Natural killer cell (primary cell): ENCODE measurements at places on chromosomes 6 and 20.

GRCh38 chr20:58877050-58877975 lies 24.8 kb downstream of the GNAS start:
- H3K4me1 ChIP-seq, result no peaks in the 10 kb centered on the region
- no peak overlapping the region for H3K4me3 ChIP-seq
- DNase-seq, result no peak

- H3K27ac ChIP-seq, result no peak overlapping the region
- DNase-seq, result no peak
- no peaks in the 10 kb centered on the region for H3K27me3 ChIP-seq
- no peaks in the 10 kb centered on the region for H3K36me3 ChIP-seq
- peaks cover 5% of the 10 kb centered on the region for H3K4me1 ChIP-seq
Measured at GRCh38 chr6:122749451-122750050, 30.0 kb upstream of the FABP7 start.

DNA sequence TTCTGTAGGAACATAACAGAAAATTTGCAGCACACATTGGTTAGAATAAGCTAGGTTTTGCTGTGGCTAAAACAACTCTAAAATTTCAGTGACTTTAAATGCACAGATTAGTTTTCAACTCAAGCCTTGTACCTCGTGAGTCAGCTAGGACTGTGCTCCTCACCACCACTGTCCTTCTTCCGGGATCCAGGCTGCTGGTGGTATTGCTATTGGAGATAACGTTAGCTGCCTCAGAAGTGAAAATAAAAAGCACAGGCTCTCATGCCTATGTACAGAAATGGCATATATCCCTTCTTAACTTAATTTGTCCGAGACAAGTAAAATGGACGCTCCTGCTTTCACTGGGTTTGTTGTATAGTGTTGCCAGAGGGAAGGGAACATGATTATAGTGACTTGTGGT lies 931.1 kb upstream of the EYS start:
- H3K27me3 ChIP-seq, result no peaks in the 10 kb centered on the region
- no peaks in the 10 kb centered on the region for H3K4me1 ChIP-seq
- H3K27ac ChIP-seq, result no peak overlapping the region
- DNase-seq, result no peak

- H3K27ac ChIP-seq, result no peak overlapping the region
- H3K36me3 ChIP-seq, result no peaks in the 10 kb centered on the region
Measured at GRCh38 chr6:6806844-6807518, 218.5 kb downstream of the LY86 start.

GRCh38 chr20:18412221-18412901 lies 54.5 kb downstream of the DZANK1 start:
- no peak for DNase-seq
- no peak overlapping the region for H3K4me3 ChIP-seq
- no peaks in the 10 kb centered on the region for H3K36me3 ChIP-seq
- H3K4me1 ChIP-seq, result no peaks in the 10 kb centered on the region
- H3K27ac ChIP-seq, result no peak overlapping the region
- H3K27me3 ChIP-seq, result no peaks in the 10 kb centered on the region

DNA sequence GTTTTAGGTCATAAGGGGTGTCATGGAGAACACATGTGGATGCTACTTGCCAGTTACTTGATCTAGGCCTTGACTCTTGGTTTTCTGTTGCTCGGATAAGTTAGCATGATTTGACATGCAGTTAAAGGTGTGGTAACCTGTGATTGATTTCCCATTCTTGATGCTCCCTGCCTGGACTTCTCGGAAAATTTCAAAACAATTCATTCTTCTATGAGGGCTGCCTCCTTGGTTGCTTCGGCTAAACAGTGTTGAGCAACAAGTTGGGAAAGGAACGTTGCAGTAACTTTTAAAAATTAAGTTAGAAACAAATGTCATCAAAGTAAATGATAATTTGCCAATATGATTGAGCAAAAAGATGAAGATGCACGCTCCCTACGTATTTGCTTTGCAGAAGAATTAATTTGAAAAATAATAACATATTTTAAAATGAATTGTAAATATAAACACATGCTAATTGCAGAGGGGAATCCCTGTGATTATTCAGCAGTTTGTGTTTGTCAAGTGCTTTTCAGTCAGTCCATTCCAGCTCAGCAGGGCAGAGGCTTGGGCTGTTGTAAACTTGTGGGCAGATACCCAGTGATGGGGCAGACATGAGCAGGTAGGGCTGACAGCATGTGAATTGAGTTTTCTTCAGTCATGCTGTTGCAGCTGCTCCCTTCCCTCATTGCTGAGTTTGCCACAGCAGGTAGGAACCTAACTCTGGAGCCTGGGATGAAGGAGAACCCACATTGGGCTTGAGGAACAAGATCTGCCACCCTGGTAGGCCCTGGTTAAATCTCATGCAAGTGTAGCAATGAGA lies 110.2 kb downstream of the ESR1 start:
- H3K27me3 ChIP-seq, result no peaks in the 10 kb centered on the region
- no peak for DNase-seq
- H3K4me1 ChIP-seq, result no peaks in the 10 kb centered on the region
- no peaks in the 10 kb centered on the region for H3K36me3 ChIP-seq
- H3K4me3 ChIP-seq, result no peak overlapping the region

GRCh38 chr20:50592282-50593004 lies 82.3 kb downstream of the PTPN1 start:
- H3K27me3 ChIP-seq, result no peaks in the 10 kb centered on the region
- H3K4me1 ChIP-seq, result no peaks in the 10 kb centered on the region
- no peak for DNase-seq

DNA sequence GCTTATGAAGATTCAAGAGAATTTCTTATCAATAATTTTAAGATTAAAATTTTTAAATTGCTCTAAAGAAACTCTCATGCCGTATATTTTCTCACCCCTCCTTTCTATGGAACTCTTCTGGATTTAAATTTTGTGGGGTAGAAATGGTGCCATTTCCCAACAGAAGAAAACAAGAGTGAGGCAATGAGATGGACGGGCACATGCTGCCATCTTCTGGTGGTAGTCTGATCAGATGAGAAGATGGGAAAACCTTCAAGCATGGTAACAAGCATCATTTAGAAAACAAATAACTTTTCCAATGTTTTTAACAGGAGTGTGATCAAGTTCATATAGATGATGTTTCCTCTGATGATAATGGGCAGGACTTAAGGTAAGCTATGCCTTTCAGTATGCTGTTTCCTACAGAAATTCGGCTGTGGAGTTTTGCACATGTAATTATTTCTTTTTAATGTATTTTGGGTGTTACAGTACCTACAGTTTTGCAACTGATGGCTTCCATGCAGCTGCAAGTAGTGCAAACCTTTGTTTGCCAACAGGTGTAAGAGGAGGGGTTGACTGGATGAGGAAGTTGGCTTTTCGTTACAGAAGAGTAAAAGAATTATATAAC lies 271.4 kb downstream of the EYA4 start:
- no peaks in the 10 kb centered on the region for H3K4me1 ChIP-seq
- no peak overlapping the region for H3K27ac ChIP-seq
- H3K36me3 ChIP-seq, result no peaks in the 10 kb centered on the region
- H3K27me3 ChIP-seq, result no peaks in the 10 kb centered on the region

DNA sequence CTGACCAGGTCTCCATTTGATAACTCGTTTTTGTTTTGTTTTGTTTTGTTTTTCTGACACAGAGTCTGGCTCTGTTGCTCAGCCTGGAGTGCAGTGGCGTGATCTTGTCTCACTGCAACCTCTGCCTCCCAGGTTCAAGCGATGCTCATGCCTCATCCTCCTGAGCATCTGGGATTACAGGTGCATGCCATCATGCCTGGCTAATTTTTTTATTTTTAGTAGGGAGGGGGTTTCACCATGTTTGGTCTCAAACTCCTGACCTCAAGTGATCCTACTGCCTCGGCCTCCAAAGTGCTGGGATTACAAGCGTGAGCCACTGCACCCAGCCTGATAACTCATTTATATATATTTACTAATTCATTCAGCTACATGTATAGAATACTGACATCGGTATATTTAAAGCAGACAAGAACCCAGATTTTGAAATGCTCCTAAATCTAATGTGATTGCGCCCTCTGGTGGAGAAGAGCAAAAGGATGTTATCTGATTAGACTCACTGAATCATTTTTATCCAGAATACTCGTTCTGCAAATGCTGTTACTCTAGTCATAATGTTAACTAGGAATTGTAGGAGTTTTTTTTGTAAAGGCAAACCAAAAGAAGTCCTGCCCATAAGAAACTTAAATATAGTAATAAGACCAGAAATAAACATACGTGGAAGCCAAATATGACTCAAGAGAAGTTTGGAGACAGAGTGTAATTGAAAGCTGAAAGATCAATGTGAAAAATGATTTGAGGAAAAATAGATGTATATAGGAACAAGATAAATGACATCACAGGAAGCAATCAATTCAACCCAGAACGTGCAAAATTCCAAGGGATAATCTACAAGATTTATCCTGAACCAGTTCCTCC lies 5.3 kb upstream of the COL12A1 start:
- H3K4me3 ChIP-seq, result no peak overlapping the region
- peaks cover 27% of the 10 kb centered on the region for H3K27me3 ChIP-seq
- no peak overlapping the region for H3K27ac ChIP-seq
- H3K4me1 ChIP-seq, result peaks cover 29% of the 10 kb centered on the region
- no peak for DNase-seq
